Caco-2 (cell line): ENCODE measurements at places on chromosomes 3 and 15. TPM values are rescaled to one million over a fixed set of nuclear protein-coding genes. Genes with fewer than 3 reads are reported as not detected.

- DNase-seq: no peak
- no peaks in the 10 kb centered on the region for H3K36me3 ChIP-seq
These were observed 361.1 kb upstream of the CDIN1 start for GRCh38 chr15:36218322-36218721.

Gene C3orf22
- total RNA-seq: not detected in 2 replicates

GRCh38 chr3:66400411-66401156 lies 100.2 kb downstream of the LRIG1 start:
- no peaks in the 10 kb centered on the region for H3K27me3 ChIP-seq
- DNase-seq: no peak
- H3K36me3 ChIP-seq: peaks cover 7% of the 10 kb centered on the region
- no peaks in the 10 kb centered on the region for H3K4me1 ChIP-seq

GRCh38 chr3:45950686-45951600 lies 7.7 kb downstream of the CXCR6 start:
- no peak for DNase-seq
- H3K27me3 ChIP-seq: no peaks in the 10 kb centered on the region
- no peak overlapping the region for H3K27ac ChIP-seq
- peaks cover 7% of the 10 kb centered on the region for H3K36me3 ChIP-seq
- no peak overlapping the region for H3K4me3 ChIP-seq
- no peaks in the 10 kb centered on the region for H3K4me1 ChIP-seq

Gene GXYLT2
- 3.4 and 4.8 TPM in 2 replicates for total RNA-seq

DNA sequence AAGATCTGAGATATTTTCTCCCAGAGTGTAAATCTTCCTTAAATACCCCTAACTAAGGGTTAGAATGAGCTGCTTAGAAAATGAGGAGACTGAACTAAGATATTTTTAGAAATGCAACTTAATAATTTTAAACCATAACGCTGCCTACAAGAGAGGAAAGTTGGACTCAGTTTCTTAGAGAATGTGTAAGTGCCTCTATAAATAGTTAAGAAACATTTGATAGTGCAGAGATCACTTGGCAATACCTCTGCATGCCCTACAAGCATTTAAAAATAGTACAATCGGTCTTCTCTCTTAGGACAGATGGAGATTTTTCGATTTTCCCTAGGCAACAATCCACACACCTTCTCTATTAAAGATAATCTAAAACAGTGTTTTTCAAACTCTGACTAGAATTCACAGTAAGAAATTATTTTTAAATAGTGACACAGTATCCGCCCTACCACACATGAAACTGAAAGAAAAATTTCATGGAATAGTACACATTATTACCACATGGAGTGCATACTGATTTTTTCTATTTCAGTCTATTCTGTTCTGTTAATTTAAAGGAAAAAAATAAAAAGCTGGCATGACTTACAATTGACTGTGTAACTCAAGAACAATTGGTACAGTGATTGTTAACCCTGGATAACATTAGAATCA lies 83.2 kb downstream of the GADL1 start:
- no peak overlapping the region for H3K4me3 ChIP-seq
- no peak for DNase-seq
- H3K27ac ChIP-seq: no peak overlapping the region
- H3K27me3 ChIP-seq: no peaks in the 10 kb centered on the region

Gene KBTBD8
- 5.8 and 6.8 TPM in 2 replicates for total RNA-seq

- H3K36me3 ChIP-seq: no peaks in the 10 kb centered on the region; the same call in 1 of the 2 replicates
- no peaks in the 10 kb centered on the region for H3K27me3 ChIP-seq
- no peak overlapping the region for H3K27ac ChIP-seq
- H3K4me3 ChIP-seq: no peak overlapping the region
- H3K4me1 ChIP-seq: peaks cover 4% of the 10 kb centered on the region
- DNase-seq: no peak
These were observed 21.7 kb upstream of the SFMBT1 start for GRCh38 chr3:53067567-53067966.

Gene SLC27A2
- total RNA-seq: 31.2 and 36.1 TPM in 2 replicates

Gene OTOL1
- not detected in 2 replicates for total RNA-seq

Gene SYNPR
- total RNA-seq: not detected in 2 replicates

DNA sequence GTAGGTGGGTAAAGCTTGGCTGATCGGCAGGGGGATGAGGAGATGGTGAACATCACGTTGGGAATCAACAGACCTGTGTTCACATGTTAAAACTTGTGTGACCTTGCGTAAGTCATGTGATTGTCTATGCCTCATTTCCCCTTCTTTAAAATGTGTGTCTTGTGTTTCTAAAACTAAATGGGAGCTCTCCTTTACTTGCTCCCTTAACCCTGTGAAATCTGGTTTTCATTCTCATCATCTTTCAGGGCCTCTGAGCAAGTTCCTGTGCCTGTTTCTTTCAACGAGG lies 29.7 kb upstream of the IREB2 start:
- no peak for DNase-seq
- no peaks in the 10 kb centered on the region for H3K36me3 ChIP-seq
- H3K27ac ChIP-seq: no peak overlapping the region
- H3K4me3 ChIP-seq: no peak overlapping the region

GRCh38 chr15:35583863-35584528 lies 38.0 kb upstream of the DPH6 start:
- H3K27me3 ChIP-seq: no peaks in the 10 kb centered on the region
- DNase-seq: no peak
- no peaks in the 10 kb centered on the region for H3K4me1 ChIP-seq
- no peaks in the 10 kb centered on the region for H3K36me3 ChIP-seq
- H3K27ac ChIP-seq: no peak overlapping the region

Gene IL12A
- total RNA-seq: 0.60 and 0.95 TPM in 2 replicates
